Activated naive CD8-positive, alpha-beta T cell treated with anti-CD3 and anti-CD28 coated beads, Interleukin-2, amount 10 ng/mL, durations not matched to agents 7 days and 5 days (primary cell): ENCODE measurements at places on chromosomes 3 and 15.

GRCh38 chr3:145959457-145960088 lies 201.4 kb downstream of the PLOD2 start:
- DNase-seq = no peak

GRCh38 chr15:46461416-46461815 lies 826.6 kb downstream of the SQOR start:
- no peak for DNase-seq

- DNase-seq = no peak
Observed at GRCh38 chr3:134908271-134908670, 113.2 kb downstream of the EPHB1 start.

GRCh38 chr15:35673093-35673684 lies 127.2 kb upstream of the DPH6 start:
- DNase-seq = no peak

- no peak for DNase-seq
Observed at GRCh38 chr3:151430821-151431484, 29.9 kb downstream of the IGSF10 start.

GRCh38 chr3:138148503-138148902 lies 16.3 kb upstream of the A4GNT start:
- no peak for DNase-seq

- DNase-seq = no peak
Observed at GRCh38 chr3:132448216-132448961, 31.1 kb downstream of the DNAJC13 start.
